GM12878 (cell line): ENCODE measurements at places on chromosomes 7 and 10.

DNA sequence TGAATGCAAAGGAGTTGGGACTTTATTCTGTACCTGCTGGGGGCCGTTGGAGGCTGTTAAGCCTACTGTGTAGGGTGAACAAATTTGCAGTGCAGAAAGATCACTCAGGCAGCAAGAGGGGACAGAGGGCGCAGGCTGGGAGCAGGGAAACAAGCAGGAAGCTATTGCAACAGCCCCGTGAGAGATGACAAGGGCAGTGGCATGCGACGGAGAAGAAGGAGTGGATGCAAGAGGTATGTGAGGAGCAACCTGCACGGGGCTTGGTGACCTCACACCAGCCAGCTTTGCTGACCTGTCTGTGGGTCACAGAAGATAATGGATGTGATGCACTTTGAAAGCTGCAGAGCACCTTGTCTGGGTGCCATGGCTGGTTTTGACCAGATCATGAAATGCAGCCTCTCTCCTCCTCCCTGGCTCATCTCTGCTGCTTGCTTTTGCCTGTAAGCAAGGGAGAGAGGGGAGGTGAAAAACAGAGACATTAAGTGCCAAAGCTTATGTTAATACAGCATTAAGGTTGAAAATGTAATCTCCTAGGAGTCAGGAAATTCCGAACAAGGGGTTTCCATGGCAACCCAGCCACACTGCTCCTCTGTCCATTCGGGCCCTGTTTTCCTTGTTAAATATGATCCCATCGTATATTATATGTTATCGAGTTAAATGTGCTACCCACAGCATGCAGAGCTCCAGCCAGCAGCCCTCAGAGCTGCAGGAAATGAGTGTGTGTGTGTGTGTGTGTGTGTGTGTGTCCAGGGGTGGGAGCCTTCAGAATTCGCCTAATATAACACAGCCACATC lies 314.3 kb upstream of the ZMIZ1 start:
- no peak for DNase-seq

DNA sequence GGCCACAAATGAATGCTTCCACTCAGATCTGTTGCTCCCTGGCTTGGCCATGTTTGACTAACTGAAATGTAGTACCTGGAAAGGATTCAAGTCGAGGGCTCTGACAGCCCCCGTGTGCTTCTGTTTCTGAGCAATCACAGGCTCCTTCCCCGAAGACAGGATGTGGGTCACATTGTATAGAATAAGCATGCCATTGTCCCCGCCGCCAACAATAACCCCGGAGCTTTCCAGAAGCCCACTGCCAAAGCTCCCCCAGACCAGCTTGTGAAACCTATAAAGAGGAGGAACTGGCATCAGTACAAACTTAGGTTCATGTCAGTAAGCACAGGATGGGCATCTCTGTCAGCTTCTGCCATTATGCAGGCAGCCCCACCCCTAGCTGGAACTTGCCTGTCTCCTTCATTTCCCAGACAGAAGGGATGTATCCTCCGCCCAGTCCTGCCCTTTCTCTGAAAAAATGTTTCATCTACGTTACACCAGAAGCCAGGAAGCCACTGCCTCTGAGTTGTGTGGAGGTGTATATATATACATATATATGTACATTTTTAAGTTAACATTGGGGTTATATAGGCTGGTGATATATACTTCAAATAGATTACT lies 10.3 kb downstream of the SEC31B start:
- DNase-seq: no peak

DNA sequence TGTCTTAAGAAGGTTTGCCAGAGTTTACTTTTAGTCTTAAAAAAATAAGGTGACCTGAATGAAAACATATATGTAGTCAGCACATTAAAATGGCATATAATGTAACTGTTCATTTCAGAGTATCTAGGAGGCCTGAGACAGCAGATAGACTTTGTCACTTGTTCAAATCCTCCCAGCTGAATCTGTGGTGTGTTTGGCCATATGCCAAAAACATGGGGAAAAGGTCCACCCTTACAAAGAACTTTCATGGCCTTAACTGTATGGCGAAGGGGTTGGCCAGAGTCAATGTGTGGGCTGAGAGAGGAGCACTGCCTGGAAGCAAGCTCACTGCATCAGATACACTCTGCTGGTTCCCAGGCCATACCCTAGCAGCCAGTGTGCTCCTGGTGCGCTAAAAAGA lies 113.7 kb downstream of the ALOX5 start:
- DNase-seq: no peak

DNA sequence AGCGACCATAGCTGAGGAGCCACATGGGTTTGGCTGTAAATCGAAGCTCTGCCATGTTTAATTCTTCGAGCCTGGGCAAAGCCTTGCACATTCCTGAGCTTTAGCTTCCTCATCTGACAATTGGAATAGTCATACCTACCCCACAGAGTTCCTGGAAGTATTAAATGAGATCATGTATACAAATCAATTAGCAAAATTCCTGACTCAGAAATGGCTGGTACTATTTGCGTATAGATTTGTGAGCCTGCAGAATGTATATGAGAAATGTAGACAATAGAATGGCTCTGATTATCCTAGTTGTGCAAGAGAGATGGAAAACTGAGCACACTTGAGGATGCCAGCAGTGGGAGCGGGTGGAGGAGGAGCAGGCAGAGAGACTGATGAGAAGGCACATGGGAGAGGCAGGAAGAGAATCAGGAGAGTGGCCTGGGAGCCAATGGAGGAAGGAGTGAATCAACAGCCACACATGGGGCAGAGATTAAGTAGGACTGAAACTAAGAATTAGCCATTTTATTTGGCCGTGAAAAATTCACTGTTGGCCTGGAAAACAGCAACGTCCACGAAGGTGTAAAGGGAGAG lies 128.0 kb upstream of the C1GALT1 start:
- no peak for DNase-seq

GRCh38 chr7:113078331-113078730 lies 8.3 kb downstream of the GPR85 start:
- DNase-seq: no peak
